ENCODE measurements at places on chromosomes 16 and 17.
A peak's percentile ranks its signal among the peaks of the same experiment; 100 is the strongest.

GRCh38 chr16:31364421-31364820 is 9.4 kb downstream of the ITGAX start:
- H3K27ac ChIP-seq = no peak overlapping the region
- DNase-seq = no peak
- H3K27me3 ChIP-seq = no peaks in the 10 kb centered on the region
- no peak overlapping the region for H3K4me3 ChIP-seq
- H3K36me3 ChIP-seq = no peaks in the 10 kb centered on the region

GRCh38 chr16:73056921-73057290 is 9.0 kb upstream of the ZFHX3 start:
- peak overlapping the region; percentile 98 for H3K4me3 ChIP-seq
- DNase-seq = no peak
- H3K27me3 ChIP-seq = peaks cover 59% of the 10 kb centered on the region
- peaks cover 8% of the 10 kb centered on the region for H3K4me1 ChIP-seq
- peak overlapping the region; percentile 77 for H3K27ac ChIP-seq

- H3K27ac ChIP-seq = no peak overlapping the region
- DNase-seq = no peak
- H3K4me1 ChIP-seq = peaks cover 8% of the 10 kb centered on the region
- H3K27me3 ChIP-seq = no peaks in the 10 kb centered on the region
Observed at GRCh38 chr17:48330421-48330820, 99.6 kb downstream of the SKAP1 start.

GRCh38 chr16:67116388-67117311 is 6.9 kb downstream of the PHAF1 start:
- no peak overlapping the region for H3K27ac ChIP-seq
- H3K27me3 ChIP-seq = no peaks in the 10 kb centered on the region
- H3K4me1 ChIP-seq = peaks cover 25% of the 10 kb centered on the region
- no peaks in the 10 kb centered on the region for H3K36me3 ChIP-seq
- no peak overlapping the region for H3K4me3 ChIP-seq
- DNase-seq = no peak

- no peaks in the 10 kb centered on the region for H3K4me1 ChIP-seq
- DNase-seq = no peak
- H3K4me3 ChIP-seq = no peak overlapping the region
- no peaks in the 10 kb centered on the region for H3K36me3 ChIP-seq
Observed at GRCh38 chr16:55037966-55038365, 107.3 kb downstream of the IRX5 start.

GRCh38 chr16:9099131-9099625 is 7.7 kb downstream of the HAPSTR1 start:
- peaks cover 76% of the 10 kb centered on the region for H3K36me3 ChIP-seq
- no peaks in the 10 kb centered on the region for H3K27me3 ChIP-seq
- peak overlapping the region; percentile 67 for H3K4me3 ChIP-seq
- DNase-seq = peak; percentile 47

- no peaks in the 10 kb centered on the region for H3K27me3 ChIP-seq
- H3K27ac ChIP-seq = no peak overlapping the region
- H3K4me1 ChIP-seq = peaks cover 29% of the 10 kb centered on the region
- no peaks in the 10 kb centered on the region for H3K36me3 ChIP-seq
- DNase-seq = no peak
Observed at GRCh38 chr16:25041471-25041870, 26.3 kb upstream of the ARHGAP17 start.

DNA sequence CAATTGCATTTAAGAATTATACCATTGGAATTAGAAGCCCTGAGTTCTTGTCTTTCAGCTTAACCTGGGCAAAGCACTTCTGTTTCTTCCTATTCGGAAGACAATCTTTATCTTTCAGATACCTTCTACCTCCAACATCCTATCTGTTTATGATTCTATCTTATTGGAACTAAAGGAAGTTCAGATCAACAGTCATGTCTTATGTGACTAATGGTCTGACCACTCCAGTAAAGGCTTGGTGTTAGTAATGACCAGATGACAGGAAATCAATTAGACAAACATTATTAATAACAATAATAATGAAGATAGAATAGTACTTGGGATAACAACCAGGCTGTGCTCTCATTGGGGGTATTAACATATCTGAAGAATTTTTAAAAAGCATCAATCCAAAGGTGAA is 11.3 kb downstream of the HS3ST3A1 start:
- no peaks in the 10 kb centered on the region for H3K36me3 ChIP-seq
- H3K27me3 ChIP-seq = peaks cover 8% of the 10 kb centered on the region
- no peak overlapping the region for H3K27ac ChIP-seq

- no peaks in the 10 kb centered on the region for H3K27me3 ChIP-seq
- DNase-seq = no peak
- no peak overlapping the region for H3K27ac ChIP-seq
- peaks cover 2% of the 10 kb centered on the region for H3K36me3 ChIP-seq
- H3K4me3 ChIP-seq = no peak overlapping the region
Observed at GRCh38 chr17:49333804-49334203, 28.2 kb downstream of the ZNF652 start.

GRCh38 chr16:55376567-55377167 is 52.7 kb downstream of the IRX6 start:
- H3K4me1 ChIP-seq = no peaks in the 10 kb centered on the region
- no peak for DNase-seq

GRCh38 chr17:57629470-57629869 is 115.6 kb downstream of the CCDC182 start:
- peaks cover 3% of the 10 kb centered on the region for H3K4me1 ChIP-seq
- H3K27me3 ChIP-seq = no peaks in the 10 kb centered on the region
- H3K36me3 ChIP-seq = peaks cover 5% of the 10 kb centered on the region
- no peak for DNase-seq
- H3K27ac ChIP-seq = no peak overlapping the region

DNA sequence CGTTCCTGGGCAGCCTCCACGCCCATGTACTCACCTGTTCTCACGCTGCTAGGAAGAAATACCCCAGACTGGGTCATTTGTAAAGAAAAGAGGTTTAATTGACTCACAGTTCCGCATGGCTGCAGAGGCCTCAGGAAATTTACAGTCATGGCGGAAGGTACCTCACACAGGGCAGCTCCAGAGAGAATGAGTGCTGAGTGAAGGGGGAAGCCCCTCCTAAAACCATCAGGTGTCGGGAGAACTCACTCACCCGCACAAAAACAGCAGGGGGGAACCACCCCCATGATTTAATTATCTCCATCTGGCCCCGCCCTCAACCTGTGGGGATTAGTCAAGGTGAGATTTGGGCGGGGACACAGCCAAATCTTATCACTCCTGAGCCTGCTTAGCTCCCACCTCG is 18.2 kb downstream of the RAB40C start:
- DNase-seq = peak; percentile 67
- no peaks in the 10 kb centered on the region for H3K27me3 ChIP-seq
- H3K36me3 ChIP-seq = no peaks in the 10 kb centered on the region
- H3K27ac ChIP-seq = no peak overlapping the region

DNA sequence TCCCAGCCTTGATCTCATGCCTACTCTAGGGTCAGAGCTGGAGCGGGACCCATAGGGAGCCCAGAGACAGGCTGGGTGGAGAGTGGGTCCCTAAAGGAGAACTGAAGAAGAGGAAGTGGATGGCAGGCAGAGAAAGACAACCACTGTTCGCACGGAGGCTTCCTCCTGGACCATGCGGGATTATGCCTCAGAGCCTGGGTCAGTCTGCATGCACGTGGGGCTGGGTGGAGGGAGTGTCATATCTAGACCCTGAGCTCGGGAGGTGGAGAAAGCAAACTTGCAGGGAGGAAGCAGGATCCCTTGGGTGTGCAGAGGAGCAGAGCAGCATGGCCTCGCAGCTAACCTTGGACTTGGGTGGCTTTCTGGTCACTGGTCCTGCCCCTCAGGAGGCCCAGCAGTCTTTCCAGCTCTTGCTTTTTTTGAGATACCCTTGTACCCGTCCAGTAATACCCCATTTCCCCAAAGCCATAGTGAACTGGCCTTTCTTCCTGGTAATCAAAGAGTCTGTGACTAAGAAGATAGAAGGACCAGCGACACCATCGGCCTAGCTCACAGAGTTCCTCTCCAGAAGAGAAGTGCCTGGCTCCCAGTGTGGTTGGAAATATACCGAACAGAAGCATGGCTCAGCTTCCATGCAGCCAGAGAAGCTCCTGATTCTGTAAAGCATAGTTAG is 344.2 kb downstream of the CPPED1 start:
- no peaks in the 10 kb centered on the region for H3K36me3 ChIP-seq
- no peak overlapping the region for H3K27ac ChIP-seq
- H3K4me3 ChIP-seq = peak overlapping the region; percentile 49
- no peaks in the 10 kb centered on the region for H3K27me3 ChIP-seq
- peaks cover 49% of the 10 kb centered on the region for H3K4me1 ChIP-seq
- DNase-seq = no peak

- no peak overlapping the region for H3K4me3 ChIP-seq
- H3K36me3 ChIP-seq = peaks cover 4% of the 10 kb centered on the region
- no peak for DNase-seq
Observed at GRCh38 chr17:64107500-64108236, 22.3 kb downstream of the ERN1 start.

DNA sequence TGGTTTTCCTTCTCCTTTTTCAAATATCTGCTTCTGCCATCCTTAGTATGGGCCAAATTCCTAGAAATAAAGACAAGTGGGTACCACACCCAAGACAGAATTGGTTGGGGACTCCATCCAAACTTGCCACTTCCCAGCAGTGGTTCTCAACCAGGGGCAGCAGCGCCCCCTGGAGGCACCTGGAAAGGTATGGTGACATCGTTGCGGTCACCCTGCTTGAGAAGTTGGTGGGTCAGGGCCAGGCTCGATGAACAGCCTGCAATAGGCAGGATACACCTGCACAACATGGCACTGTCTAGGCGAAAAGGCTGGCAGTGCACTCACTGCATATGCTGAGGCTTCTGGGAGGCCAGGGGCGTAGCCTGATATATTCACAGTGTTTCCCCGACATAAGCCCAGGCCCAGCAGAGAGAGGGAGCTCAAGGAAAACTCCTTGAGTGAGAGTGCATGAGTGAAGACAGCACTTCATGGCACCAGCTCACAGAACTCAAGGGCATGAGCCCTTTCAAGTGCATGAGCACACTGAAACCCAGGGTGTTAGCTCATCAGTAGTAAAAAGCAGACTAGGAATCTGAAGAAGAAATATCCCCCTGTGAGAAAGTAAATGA is 57.7 kb downstream of the CMC2 start:
- H3K4me3 ChIP-seq = no peak overlapping the region
- peaks cover 26% of the 10 kb centered on the region for H3K4me1 ChIP-seq
- DNase-seq = peak; percentile 55
- no peaks in the 10 kb centered on the region for H3K36me3 ChIP-seq

DNA sequence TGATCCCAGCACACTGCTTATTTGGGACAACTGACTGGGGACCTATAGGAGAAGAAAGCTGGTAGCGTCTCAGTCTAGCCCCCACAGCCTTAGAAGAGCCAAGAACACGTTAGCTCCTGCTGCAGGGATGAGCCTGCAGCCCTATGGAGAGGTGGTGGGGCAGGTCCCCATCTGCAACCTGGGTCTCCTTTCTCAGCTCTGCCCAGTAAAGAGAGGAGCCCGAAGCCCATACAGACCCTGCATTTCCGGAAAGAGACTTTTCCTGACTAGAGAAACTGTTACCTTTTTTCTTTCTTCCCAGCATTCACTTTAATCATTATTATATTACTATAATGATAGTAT is 788 bp downstream of the METTL22 start:
- no peaks in the 10 kb centered on the region for H3K27me3 ChIP-seq
- DNase-seq = no peak
- H3K27ac ChIP-seq = peak overlapping the region; percentile 87
- peaks cover 3% of the 10 kb centered on the region for H3K36me3 ChIP-seq
- peaks cover 37% of the 10 kb centered on the region for H3K4me1 ChIP-seq

DNA sequence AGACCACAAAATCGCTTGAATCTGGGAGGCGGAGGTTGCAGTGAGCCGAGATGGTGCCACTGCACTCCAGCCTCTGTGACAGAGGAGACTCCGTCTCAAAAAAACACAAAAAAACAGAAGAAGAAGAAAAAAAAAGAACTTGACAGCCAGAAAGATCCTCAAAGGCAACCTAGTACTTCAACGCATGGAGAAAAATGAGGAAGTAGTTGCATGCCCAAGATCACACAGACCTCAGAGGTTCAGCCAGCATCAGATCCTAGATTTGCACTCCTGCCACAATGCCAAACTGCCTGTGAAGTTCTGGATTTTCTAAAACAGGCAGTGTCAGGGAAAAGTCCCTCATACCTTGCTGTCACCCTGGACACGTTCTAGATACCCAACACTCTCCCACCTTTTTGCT is 1.5 kb downstream of the ATPAF2 start:
- peak overlapping the region; percentile 81 for H3K4me3 ChIP-seq
- H3K4me1 ChIP-seq = peaks cover 54% of the 10 kb centered on the region
- no peak for DNase-seq
- H3K27ac ChIP-seq = peak overlapping the region; percentile 10
- H3K36me3 ChIP-seq = peaks cover 8% of the 10 kb centered on the region
- H3K27me3 ChIP-seq = no peaks in the 10 kb centered on the region

- H3K36me3 ChIP-seq = peaks cover 4% of the 10 kb centered on the region
- no peaks in the 10 kb centered on the region for H3K27me3 ChIP-seq
- no peak overlapping the region for H3K4me3 ChIP-seq
- no peak overlapping the region for H3K27ac ChIP-seq
Observed at GRCh38 chr17:69300222-69300621, 26.7 kb downstream of the ABCA5 start.

GRCh38 chr17:78650093-78650715 is 73.0 kb upstream of the DNAH17 start:
- peaks cover 7% of the 10 kb centered on the region for H3K36me3 ChIP-seq
- no peak overlapping the region for H3K27ac ChIP-seq
- H3K4me3 ChIP-seq = no peak overlapping the region
- no peak for DNase-seq

GRCh38 chr16:50761267-50761666 is 19.4 kb downstream of the CYLD start:
- peaks cover 86% of the 10 kb centered on the region for H3K4me1 ChIP-seq
- H3K27me3 ChIP-seq = no peaks in the 10 kb centered on the region
- peak overlapping the region; percentile 9 for H3K27ac ChIP-seq
- DNase-seq = no peak

DNA sequence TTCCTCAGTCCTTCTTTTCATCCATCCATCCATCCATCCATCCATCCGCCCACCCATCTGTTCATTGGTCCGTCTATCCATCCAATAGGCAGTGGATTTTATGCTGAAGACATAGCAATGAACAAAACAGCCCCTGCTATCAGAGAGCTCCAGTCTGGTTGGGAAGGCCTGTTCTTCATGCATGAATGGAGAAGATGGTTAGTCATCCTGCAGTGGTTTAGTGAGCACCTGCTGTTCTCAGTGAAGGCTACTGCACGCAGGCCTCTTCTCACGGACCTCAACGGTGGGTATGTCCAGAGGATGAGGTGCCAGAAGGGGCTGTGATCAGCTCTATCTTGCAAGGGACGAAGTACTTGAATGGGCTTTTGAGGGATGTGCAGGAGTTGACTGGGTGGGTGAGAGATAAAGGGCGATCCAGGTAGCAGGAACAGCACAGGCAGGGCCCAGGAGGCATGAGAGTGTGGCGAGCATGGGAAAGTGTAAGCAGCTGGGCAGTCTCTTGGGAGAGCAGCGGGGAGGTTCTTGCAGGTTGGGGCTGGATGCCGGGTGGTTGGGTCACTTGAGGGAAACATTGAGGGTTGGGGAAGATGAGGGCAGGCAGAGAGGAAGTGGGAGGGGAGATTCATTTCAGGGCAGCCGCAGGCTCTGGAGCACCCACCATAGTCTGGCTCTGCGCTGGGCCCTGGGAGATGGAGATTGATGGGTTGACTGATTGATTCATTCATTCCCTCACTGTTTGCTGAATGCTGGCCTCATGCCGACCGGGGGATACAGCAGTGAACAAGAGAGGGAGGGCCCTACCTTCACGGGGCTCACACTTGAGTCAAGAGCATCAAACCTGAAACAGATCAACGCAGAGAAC is 115.0 kb upstream of the CIBAR2 start:
- H3K27me3 ChIP-seq = peaks cover 11% of the 10 kb centered on the region
- no peak for DNase-seq
- H3K27ac ChIP-seq = no peak overlapping the region
- H3K36me3 ChIP-seq = no peaks in the 10 kb centered on the region
- H3K4me1 ChIP-seq = no peaks in the 10 kb centered on the region

GRCh38 chr16:1991135-1991551 is 1.4 kb downstream of the SYNGR3 start:
- H3K4me3 ChIP-seq = peak overlapping the region; percentile 88
- peaks cover 25% of the 10 kb centered on the region for H3K4me1 ChIP-seq
- peak; percentile 59 for DNase-seq
- H3K27me3 ChIP-seq = peaks cover 8% of the 10 kb centered on the region
- no peak overlapping the region for H3K27ac ChIP-seq

Data from activated T-cell treated with anti-CD3 and anti-CD28 coated beads, Interleukin-2, amount 50 U/mL, for 72 hours (primary cell).